ENCODE measurements at places on chromosomes 7 and 10.

DNA sequence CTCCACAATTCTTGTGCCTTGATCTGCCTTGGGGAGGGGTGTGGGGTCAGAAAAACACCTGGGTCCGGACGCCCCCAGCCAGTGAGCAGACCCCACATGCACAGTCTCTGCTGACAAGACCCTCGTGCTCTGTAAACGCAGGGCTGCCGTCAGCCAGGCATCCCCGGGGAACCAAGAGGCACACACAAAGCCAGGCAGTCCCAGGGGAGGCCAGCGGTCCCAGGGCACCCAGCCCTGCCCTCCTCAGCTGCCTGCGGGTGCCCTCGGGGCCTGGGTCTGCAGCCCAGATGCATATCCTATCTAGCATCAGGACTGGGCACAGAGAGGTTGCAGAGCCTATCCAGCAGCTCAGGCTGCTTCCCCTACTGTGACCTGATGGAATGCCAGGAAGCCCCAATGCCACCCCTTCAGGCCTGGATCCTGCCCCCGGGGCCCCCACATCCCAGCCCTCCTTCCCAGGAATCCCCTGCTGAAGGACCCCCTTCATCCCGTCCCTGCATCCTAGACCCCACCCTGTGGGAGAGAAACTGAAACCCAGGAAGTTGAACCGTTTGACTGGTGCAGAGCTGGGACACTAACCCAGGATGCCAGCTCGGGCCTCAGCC, 92.4 kb downstream of the MICALL2 start:
- DNase-seq, result no peak

- no peak for DNase-seq
Measured at GRCh38 chr7:29884399-29885272, 78.3 kb downstream of the WIPF3 start.

GRCh38 chr10:101773923-101774588, 1.9 kb downstream of the FGF8 start:
- no peak for DNase-seq

GRCh38 chr10:70851597-70852475, 36.1 kb downstream of the SGPL1 start:
- no peak for DNase-seq

DNA sequence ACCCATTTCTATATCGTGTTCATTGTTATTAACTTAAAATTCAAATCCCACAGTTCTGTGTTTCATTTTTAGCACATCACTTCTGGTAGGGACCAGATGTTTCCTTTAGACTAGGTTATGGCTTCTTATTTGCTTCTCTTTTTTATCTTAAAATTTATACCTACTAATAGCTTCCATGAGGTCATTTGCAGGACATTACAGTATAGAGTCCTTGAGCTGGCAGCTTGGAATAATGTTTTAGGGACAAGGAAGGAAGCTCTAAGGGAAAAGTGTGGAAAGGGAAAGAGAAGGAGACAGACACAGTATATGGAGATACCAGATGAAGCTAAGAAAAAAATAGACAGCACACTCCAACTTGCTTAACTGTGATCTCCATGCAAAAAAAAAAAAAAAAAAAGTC, 48.8 kb upstream of the CD36 start:
- DNase-seq, result no peak

DNA sequence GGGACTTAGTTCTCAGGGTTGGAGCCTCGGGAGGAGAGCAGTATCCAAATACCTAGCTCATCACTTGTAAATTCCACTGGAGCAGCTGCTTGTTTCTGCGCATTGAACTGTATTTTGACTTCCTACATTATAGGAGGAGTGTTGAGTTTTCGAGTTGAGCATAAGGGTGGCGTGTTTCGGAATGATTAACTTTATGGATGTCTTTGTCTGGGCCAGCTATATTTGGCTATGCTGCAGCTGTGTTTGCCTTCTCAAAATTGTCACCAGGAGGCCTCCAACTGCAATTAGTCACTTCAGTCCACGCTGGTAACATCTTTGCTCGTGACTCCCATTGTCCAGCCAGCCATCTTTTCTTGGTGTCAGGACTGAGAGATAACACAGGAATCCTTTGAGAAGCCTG, 9.1 kb downstream of the CELF2 start:
- DNase-seq, result no peak

DNA sequence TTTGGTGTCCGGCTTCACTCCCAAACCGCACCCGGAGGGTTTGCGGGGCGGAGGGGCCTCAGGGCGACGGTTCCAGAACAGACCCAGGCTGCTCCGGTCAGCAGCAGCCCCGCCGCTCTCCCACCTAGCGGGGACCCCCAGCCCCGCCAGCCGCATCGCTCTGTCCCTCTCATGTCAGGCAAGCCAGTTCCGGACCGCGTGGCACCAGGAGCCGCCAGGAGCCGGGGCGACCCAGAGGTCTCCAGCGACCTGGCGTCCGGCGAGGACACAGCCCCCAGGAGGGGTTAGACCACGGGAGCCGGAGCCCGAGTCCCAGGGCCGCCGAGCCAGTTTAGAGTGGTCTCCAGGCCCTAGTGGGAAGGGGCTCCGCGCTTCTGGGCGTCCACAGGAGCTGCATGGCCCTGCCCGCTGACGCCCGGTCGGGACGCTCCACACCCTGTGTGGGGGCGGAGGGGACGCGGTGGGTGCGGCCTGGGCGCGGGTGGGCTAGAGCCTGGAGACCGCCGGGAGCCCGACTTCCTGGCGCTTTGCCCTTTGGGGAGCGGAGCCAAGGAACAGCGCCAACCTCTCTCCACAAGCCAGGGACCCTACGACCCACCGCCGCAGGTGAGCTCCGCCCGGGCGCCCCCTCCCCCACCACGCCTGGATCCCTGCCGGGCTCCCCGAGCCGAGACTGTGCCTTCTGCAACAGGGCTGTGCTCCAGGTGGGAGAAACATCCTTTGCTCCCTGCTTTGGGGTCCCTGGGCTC, 43.4 kb downstream of the ZNF117 start:
- DNase-seq, result no peak
